ENCODE measurements at places on chromosomes 3 and 15.

DNA sequence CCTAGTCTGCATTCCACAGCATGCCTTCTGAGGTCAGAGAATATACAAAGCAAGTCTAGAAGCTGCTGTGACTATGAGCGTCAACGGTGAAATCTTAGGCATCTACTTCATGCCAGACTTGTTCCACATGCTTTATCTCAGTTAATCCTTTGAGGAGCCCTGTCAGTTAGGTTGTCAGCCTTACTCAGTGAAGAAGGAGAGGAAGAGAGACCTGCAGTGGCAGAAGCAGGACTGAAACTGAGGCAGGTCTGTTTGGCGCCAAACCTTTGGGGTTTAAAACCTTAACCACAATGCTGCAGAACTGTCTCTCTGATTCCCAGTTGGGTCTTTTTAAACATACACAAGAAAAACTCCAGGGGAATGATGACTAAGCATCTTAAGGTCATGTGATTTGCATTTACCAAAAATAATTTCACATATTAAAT is 139.0 kb upstream of the LIPC start:
- DNase-seq = no peak

DNA sequence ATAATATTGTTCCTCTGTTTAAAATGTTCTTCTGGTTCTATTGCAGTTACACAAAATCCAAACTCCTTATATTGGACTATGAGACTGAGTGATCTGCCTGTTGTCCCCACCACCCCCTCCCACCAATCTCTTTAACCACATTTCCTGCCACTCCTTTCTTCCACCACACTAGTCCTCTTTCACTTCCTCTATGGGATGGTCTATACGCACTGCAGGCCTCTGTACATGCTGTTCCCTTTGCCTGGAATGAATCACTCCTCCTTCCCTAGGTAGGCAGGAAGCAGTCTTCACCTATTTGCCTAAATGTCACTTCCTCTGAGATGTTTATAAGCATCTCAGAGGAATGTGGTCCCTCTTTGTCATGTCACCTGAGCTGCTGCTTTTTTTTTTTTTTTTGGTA is 4.0 kb downstream of the MAP2K1 start:
- DNase-seq = no peak

GRCh38 chr15:86506401-86506800 is 426.7 kb downstream of the AGBL1 start:
- peak; percentile 69 for DNase-seq

- DNase-seq = no peak
Measured at GRCh38 chr3:119099785-119100184, 46.2 kb upstream of the TEX55 start.

DNA sequence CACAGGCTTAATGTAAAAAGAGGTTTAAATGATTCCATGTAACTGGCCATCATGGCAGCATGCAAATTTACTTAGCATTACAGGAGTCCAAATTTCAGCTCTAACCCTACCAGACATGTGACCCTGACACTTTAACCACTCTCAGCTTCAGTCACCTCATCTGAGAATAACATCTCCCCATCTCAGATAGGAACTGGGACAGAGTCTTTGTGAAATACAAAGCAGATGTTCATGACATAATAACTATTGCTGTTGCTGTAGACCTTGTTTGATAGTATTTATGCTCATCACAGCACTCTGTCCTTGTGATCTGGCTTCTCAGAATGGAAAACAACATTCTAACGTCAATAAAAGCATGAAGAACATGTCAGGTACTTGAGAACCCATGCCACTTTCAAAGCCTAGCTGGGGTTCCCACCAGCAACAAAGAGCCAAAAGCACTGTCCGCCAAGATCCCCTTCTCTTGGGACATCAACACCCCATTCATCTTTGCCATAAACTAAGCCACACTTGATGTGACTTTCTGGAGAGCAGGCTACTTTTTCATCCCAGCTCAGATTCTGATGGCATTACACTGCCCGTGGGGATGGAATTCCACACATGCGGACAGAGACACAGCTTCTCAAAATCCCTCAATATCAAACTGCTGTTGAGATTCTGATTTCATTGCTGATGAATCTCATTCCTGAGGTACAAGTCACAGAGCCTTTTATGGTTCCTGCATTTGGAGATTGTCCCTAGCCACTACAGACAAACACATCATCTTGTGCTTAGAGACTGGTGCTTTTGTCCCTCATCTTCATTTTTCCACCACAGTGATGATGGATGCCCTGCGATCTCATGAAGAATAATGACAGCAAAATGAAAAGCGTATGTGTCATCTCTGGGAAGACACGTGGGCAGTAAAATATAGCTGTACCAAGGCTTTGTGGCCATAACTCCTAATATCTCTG is 202.7 kb downstream of the TNIK start:
- no peak for DNase-seq

- DNase-seq = no peak
Measured at GRCh38 chr3:144273601-144274000, 302.0 kb downstream of the DIPK2A start.

DNA sequence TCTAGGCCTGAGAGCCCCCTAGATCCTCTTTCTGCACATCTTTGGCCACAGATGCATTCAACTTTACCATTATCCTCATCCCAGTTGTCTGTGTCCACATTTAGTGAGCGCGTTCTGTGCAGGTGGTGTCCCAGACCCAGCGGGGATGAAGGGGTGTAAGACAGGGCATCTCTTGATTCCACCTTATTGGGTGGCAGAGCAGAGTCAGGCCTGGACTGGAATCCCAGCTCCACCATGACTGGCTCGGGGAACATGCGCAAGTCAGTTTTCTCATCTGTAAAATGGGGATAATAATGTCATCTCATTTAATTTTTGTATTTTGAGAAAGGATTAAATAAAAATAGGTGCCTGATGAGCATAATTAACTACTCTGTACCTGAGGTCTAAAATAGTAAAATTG is 7.8 kb downstream of the SMAD6 start:
- no peak for DNase-seq

DNA sequence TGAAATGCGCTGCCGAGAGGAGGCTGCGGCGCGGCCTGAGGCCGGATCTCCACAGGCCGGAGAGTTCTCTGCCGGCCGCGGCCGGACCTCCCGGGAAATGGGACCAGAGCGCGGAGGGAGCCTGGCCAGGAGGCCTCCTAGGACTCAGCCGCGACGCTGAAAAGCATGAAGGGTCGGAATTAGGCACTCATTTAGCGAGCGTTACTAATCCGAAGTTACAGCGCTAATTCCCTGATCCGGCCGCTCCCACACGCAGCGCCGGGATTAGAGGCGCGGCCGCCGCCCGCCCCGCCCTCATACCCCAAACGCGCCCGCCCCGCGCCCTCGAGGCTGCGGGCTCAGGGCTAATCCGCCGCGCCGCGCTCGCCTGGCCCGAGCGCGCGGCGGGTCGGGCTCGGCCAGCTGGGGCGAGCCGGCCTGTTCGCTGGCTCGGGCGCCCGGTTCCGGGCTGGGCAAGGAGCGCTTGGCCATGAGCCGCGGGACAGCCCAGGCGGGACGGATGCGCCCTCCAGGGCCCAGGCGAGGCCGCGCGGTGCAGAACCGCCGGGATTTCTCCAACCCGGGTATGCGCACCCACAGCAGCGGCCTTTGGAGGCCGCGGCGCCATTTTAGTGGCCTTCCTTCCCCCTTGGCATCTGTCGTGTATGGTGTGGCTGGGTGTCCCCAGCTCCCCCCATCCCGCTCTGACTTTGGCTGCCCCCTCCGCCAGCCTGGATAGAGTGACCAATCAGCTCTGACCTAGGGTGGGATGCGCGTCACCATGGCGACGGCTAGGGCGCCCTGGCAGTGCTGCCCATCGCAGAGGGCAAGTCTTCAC is 36.8 kb upstream of the POLG start:
- DNase-seq = no peak

DNA sequence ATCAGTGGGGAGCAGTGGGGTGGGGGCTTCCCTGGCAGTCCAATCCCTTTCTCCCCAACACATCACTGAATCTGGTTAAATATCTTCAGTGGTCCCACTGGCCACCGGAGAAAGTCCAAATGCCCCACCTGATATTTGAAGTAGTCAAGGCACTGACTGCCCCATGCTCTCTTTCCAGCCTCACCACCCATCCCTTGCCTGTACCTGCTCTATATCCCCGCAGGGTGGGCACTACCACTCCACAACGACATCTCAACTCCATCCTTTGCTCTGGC is 101.7 kb downstream of the DAPK2 start:
- no peak for DNase-seq

DNA sequence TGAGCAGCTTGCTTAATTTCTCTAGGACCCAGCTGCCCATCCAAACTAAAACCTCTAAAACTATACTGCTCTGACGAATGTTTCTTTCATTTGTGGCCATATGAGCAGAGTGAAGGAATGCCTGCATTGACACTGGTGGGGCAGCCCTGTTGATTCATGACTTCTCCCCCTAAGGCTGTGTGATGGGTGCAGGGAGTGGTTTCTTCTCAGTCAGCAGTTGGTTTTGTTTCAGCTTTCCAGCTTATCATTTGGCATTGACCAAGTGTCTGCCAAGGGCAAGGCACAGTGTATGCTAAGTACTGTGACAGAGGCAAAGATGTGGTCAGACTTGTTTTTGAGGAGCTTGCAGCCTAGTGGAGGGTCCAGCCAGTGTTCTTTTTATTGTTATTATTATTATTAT is 4.7 kb downstream of the ABHD6 start:
- no peak for DNase-seq

DNA sequence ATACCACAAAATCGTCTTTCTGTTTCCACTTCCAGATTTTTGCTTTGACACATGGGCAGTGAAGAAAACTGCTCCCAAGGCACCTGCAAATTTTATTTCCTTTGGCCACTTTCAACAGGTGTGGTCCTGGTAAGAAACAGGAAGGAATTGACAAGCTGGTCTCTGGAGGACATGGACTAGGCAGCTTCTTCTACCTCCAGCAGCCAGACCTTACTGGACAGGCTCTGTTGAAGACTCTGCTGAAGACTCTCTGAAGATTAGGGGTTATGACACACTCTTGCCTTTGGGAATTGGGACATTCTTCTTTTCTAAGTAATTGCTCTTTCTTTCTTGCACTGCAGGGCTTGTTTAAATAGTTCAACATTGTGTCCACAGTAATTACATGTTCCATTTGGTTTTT is 147.7 kb upstream of the DCBLD2 start:
- no peak for DNase-seq

DNA sequence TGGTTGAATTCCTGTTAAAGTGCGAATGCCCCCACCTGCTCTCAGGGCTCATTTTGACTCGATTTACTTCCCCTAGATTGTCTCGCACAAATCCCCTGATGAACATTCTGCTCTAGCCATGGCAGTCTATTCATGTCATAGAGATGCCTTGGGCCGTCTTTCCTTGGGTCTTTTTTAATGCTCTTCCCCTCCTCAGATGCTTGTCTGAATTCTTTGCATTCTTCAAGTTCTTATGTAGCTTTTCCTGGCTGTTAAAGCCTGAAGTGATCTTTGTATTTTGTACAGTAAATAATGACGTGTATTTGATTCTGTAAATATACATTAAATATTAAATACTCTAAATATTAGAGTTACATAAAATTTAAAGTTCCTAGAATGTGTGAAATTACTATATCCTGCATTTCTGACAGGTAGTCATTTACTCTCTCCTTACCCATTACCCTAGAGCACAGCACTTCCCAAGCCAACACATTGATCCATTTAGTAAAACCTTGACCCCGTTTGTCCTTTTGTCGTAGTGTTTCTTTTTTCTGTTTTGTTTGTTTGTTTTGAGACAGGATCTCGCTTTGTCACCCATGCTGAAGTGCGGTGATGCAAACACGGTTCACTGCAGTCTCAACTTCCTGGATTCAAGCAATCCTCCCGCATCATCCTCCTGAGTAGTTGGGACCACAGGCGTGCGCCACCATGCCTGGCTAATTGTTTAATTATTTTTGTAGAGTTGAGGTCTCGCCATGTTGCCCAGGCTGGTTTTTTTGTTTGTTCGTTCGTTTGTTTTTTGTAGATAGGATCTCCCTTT is 47.9 kb downstream of the YEATS2 start:
- no peak for DNase-seq

- no peak for DNase-seq
Measured at GRCh38 chr3:52469001-52469400, 13.6 kb downstream of the NISCH start.

DNA sequence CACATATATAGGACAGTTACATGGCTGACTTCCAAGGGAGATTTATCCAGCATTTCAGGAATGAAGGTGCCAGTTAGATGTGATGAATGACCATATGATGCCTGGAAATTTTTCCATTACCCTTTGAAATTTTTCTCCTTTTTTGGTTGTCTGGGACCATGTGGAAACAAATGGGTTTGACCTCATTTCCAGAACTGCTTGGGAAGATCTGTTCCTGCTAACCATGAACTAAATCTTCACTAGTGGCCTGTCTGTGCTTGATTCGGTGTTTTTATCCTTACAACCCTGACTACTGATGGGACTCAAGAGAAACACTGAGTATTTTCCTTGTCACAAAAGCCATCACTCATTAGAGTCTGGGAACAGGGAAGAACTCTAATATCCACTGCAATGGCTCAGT is 409.4 kb downstream of the PDCD6IP start:
- no peak for DNase-seq

DNA sequence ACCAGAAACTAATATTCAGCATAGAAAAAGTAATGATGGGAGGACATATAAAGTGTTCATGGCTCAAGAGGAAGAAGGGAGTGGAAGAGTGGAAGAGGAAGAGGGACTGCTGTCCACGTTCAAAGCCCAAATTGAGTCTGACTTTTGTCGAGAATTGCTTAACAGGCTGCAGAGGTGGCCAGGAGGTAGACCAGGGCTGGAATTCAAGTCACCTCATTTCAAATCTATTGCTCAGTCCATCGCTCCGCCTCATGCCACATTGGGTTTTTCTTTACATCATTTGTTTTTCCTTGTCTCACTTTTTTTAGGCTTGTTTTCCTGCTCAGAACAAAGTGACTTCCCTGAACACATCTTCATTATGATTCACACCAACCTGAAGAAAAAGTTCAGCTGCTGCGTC is 97.0 kb downstream of the RPL39L start:
- DNase-seq = no peak

- no peak for DNase-seq
Measured at GRCh38 chr3:38581774-38582173, 67.7 kb downstream of the SCN5A start.

DNA sequence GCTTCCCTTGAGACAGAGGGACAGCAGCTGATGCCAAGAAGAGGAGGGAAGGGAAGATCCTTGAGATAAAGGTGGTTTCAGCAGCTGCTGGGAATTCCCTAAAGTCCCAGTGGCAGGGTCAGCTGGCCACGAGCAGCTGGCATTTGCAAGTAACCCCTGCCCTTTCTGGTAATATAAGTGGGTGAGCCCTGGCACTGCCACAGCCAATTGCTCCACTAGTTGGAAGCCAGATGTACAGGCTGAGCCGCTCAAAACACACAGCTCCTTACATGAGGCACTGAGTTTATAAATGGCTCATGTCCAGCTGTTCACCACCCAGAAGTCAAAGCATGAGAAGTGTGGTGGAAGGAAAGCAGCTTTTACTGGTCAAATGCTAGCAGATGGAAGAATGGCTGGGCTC is 35.4 kb downstream of the PRR20G start:
- peak; percentile 37 for DNase-seq

- DNase-seq = no peak
Measured at GRCh38 chr3:105062853-105063252, 303.9 kb upstream of the ALCAM start.

GRCh38 chr15:40266828-40267304 is 16.0 kb downstream of the ANKRD63 start:
- DNase-seq = no peak

Measured in SK-N-DZ (cell line).